Fibroblast of mammary gland (primary cell): ENCODE measurements at places on chromosomes 2 and 18.

GRCh38 chr2:183991968-183992367 is 606.4 kb upstream of the ZNF804A start:
- no peak for DNase-seq

- DNase-seq: peak; percentile 99
These were observed 64.3 kb downstream of the BABAM2 start for GRCh38 chr2:27954771-27955383.

DNA sequence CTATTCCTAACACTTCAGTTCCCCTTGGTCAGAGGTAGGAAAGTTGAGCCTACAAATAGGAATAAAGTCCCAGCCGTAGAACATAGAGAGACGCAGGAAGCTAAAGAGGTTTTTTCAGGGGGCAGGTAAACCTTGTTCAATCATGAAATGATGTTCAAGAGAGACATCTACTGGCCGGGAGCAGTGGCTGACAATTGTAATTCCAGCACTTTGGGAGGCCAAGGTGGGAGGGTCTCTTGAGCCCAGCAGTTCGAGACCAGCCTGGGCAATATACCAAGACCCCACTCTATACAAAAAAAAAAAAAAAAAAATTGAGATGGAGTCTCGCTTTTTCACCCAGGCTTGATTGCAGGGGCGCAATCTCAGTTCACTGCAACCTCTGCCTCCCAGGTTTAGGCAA is 66.7 kb upstream of the DNAJC10 start:
- peak; percentile 49 for DNase-seq

GRCh38 chr2:62794791-62795190 is 89.3 kb downstream of the EHBP1 start:
- peak; percentile 60 for DNase-seq

GRCh38 chr18:27845897-27846296 is 331.0 kb downstream of the CDH2 start:
- no peak for DNase-seq

- DNase-seq: no peak
These were observed 127.0 kb upstream of the CCDC195 start for GRCh38 chr2:224843141-224843540.

DNA sequence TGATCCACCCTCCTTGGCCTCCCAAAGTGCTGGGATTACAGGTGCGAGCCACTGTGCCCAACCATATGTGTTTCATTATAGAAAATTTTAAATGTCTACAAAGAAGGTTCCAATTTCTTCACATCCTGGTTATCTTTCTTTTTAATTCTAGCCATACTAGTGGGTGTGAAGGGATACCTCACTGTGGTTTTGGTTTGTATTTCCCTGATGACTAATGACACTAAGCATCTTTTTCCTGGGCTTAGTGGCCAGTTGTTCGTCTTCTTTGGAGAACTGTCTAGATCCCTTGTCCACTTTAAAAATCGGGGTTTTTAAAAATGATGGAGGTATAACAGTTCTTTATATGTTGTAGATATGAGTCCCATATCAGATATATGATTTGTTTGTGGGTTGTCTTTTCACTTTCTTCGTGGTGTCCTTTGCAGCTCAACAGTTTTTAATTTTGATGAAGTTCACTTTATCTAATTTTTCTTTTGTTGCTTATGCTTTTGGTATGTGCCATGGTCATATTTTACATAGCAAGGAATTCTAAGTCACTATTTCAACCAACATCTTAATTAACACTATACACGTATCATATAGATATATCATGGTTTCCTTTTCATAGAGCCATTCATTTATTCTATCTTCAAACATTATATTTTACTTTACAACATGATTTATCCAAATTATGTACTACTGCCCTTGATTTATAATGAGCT is 135.0 kb upstream of the RIOK3 start:
- DNase-seq: peak; percentile 76

GRCh38 chr2:220181165-220181564 is 553.7 kb downstream of the SLC4A3 start:
- DNase-seq: peak; percentile 43

GRCh38 chr2:71459084-71459431 is 5.7 kb downstream of the DYSF start:
- DNase-seq: no peak

GRCh38 chr2:68196120-68196716 is 38.5 kb downstream of the PNO1 start:
- peak; percentile 68 for DNase-seq

- peak; percentile 85 for DNase-seq
These were observed 69.1 kb upstream of the ZNF516 start for GRCh38 chr18:76564117-76564516.

GRCh38 chr2:240456447-240457222 is 21.2 kb downstream of the GPC1 start:
- DNase-seq: no peak

- peak; percentile 28 for DNase-seq
These were observed 149.9 kb downstream of the GFPT1 start for GRCh38 chr2:69237070-69237670.
